ENCODE measurements at places on chromosomes 6 and 20.

DNA sequence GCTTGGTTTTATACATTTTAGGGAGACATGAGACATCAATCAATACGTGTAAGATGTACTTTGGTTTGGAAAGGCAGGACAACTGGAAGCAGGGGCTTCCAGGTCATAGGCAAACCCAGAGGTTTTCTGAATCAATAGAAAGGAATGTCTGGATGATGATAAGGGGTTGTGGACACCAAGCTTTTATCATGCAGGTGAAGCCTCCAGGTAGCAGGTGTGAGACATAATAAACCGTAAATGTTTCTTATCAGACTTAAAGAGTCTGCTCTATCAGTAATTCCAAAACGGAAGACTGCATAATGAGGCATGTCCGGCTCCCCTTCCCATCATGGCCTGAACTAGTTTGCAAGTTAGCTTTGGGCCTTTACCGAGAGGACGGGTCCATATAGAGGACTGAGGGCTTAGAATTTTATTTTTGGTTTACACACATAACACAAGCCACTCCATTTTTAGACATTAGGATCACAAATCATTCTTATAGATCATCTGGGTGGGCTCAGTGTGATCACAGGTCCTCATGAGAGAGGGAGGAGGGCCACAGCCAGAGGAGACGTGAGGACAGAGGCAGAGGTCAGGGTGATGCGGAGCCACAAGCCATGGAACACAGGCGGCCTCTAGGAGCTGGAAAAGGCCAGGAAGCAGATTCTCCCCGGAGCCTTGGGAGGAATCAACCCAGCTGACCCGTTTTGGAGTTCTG, 10.7 kb upstream of the SERPINB9 start:
- no peak for DNase-seq

- DNase-seq = peak; percentile 51
Measured at GRCh38 chr6:26420688-26421171, 18.7 kb downstream of the BTN3A1 start.

DNA sequence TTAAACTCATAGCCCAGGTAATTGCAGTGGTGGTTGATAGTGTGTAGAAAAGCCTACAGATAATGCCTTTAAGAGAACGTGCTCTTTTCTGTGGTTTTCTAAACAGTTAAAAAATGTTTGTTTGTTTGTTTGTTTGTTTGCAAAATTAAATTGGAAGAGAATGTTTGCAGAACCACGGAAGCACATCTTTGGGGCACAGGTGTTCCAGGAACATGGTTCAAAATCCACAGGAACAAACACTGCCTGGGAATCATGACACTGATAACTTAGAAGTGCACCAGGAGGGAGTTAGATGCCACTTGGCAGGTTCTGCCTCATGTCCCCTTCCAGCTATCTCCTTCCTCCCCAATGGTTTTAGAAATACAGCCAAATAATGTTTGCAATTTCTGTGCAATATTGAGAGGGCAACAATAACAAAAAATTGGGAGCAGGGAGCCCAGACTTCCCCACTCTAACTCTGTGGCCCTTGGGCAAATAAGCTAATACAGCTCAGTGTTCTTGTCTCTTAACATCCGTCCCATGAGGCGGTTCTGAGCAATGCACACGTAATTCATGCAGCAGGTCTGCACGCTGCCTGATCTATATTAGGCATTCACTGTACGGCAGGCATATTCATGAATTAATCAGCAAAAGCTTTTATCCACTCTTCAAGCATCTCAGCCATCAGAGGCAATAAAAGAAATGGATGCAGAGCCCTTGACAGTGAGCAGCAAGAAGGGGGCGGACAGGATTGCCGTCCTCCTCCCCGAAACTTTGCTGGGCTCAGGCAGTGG, 274.3 kb upstream of the FOXQ1 start:
- no peak for DNase-seq

GRCh38 chr6:147947521-147947920, 395.1 kb upstream of the SASH1 start:
- peak; percentile 87 for DNase-seq

DNA sequence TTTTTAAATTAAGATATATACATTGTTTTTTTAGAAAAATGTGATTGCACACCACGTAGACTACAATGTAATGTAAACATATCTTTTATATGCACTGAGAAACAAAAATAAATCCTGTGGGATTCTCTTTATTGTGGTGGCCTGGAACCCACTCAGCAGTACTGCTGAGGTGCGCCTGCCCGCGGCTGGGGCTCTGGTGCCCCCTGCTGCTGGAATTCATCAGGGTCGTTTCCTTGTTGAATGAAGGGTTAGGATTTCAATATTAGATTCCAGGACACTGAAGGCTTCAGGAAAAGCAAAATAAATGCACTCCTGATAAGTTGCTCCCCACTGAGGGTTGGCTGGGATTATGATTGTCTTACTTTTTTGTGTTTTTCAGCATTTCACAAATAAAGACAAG, 175.8 kb upstream of the GGTLC1 start:
- no peak for DNase-seq

DNA sequence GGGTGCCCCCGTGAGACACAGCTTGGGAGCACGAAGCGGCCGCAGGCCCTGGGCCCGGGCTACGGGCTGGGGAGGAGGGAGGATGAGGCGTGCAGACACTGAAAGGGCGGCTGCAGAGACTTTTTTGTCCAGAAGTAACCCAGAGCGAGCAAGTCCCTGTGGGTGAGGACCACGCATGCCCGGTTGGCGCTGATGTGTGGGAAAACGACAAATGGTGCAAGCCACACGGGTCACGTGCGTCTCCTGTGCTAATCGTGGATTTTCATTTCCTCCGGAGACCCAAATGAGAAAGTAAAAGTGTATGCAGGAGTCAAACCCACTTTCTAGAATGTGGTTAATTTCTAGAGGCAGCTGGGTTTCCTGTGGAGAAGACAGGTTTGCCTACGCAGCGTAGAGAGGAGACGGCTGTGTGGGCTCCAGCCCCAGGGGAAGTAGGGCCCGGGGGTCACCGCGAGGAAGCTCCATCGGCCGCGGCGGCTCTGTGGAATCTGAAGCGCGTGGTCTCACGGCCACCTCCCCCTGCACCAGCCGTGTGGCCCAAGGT, 19.0 kb downstream of the DLL1 start:
- DNase-seq = no peak

DNA sequence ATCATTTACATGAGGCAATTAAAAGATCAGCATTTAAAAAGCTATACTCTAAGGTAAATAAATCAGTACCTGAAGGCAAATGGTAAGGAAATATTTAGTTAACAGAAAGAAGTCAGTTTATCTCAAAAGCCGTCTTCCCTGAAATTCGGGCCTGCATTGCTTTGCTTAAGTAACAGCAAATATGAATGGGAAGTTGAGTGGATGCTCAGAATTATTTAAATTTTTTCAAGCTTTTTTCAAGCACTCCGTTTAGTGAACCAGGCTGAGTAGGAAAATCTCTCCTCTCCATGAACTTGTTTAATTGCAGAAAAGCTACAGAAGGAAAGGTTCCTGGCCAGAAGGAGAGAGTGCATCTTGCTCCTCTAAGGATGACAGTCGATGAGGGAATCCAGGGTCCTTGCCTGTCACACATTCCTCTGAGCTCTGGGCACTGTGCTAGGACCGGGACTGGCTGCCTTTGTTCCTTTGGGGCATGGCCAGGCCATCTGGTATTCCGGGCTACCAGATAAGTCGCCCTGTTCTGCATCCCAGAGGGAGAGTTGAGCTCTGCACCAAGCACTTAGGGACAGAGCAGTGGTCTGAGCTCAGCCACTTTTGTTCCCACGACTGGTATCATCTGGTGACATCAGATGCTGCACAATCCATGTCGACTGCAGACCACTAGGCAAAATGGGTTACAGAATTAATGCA, 77.6 kb downstream of the RIN2 start:
- no peak for DNase-seq

GRCh38 chr6:42165016-42165415, 8.1 kb upstream of the GUCA1A start:
- peak; percentile 85 for DNase-seq

DNA sequence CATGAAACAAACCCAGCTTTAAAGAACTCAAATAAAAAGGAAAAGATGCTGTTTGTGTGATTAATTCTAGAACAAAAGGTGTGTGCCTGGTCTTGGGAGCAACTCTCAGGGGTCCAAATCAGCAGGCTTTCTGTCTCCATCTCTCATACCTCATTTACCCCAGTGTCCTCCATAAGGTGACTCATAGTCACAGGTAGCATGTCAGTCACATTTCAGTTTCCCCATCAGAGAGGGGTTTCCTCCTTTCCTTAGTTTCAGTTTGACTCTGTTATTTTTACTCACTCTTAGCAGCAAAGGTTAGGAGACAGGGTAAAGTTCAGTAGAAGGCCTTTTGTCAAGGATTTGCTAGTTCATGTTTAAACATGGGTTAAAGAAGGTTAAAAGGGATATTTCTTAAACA, 46.2 kb downstream of the OGFRL1 start:
- no peak for DNase-seq

GRCh38 chr6:163776196-163776905, 361.8 kb downstream of the QKI start:
- no peak for DNase-seq

GRCh38 chr6:98212468-98212867, 621.9 kb upstream of the POU3F2 start:
- DNase-seq = no peak

- DNase-seq = peak; percentile 43
Measured at GRCh38 chr6:126665551-126665950, 325.6 kb downstream of the CENPW start.
